Dermis blood vessel endothelial cell (primary cell): ENCODE measurements at places on chromosomes 5 and 9. TPM values are rescaled to one million over a fixed set of nuclear protein-coding genes. Genes with fewer than 3 reads are reported as not detected.
A peak's percentile ranks its signal among the peaks of the same experiment; 100 is the strongest.

DNA sequence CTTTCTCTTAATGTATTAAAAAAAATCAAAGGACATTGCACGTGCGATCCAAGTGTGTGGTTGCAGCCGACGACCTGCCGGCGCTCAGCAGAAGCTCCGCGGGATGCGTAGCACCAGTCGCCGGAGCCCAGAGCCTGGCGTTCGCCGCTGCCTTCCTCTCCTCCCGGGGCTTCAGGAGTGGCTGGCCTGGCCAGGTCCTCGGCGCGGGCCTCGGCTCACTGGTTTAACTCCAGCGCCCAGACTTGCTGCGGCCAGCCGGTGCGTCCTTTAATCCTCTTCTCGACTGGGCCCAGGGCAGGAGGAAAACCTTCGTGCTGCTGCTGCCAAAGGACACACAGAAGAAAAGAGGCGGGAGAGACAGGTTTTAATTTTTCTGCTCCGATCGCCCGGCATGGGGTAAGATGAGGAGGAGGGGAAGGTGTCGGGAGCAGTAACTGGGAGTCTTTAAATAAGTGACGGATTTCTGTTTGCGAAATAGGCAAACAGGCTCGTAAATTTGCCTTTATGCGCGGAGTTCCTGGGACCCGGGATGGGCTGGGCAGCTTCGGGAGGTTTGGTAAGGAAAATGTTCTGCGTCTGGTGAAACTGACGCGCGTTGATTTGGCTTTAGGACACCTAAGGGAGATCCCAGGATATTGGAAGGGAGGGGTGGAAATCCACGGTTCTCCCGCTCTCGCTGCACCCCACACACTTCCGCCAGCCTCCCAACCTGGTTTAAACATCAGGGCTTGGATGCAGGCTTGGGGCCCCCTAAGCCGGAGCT, 2.3 kb downstream of the HAND1 start:
- peak; percentile 28 for DNase-seq

DNA sequence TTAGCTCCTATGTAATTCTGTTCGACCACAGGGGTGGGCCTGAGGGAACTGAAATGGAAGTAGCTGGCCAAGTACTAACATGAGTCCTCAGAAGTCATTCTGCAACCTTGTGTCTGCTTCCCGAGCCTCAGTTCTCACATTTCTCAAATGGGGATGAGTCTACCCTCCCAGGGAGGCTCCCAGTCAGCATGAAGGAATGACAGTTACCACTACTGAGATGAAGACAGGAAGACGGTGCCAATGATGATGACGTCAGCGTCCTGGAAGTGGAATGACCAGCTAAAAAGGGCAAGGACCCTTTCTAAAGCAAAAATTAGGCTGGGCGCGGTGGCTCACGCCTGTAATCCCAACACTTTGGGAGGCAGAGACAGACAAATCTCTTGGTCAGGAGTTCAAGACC, 6.8 kb downstream of the PIP5KL1 start:
- no peak for DNase-seq

DNA sequence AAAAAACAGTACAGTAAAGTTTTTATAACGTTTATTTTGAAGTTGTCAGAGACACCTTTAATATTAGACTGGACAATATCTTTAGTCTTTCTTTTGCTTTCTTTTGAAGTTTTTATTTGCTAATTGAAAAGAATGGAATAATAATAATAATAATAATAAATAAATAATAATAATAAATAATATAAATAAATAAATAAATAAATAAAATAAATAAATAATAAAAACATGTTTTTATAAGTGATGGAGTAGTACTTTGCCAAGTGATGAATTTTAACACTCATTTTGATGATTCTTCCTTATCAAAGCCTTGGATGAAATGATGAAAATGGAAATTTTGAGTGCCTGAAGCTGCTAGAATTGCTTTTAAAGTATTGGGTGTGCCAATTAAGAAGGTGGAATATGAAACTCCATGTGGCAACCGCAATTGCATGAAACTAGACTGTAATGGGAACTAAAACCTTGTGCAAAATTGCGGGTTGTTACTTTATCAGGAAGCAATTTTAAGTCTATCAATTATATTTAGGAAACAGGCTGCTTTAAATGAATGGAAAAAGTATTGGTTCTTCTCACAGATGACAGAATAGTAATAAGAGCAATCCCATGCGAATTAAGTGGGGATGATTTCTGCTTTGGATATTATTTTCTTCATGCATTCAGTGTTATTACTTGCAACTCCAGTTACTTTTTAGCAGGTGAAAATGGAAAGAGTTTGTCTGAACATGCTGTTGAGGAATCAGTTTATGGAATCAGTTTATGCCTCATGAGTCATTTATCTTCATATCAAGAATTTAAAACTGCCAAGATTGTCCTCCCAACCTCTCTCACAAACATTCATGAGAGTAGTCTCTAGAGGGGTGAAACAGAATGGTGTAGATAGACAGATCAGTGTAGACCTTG, 4.6 kb downstream of the ANXA1 start:
- DNase-seq, result no peak

GRCh38 chr9:89864257-89864656, 259.4 kb downstream of the GADD45G start:
- DNase-seq, result no peak

DNA sequence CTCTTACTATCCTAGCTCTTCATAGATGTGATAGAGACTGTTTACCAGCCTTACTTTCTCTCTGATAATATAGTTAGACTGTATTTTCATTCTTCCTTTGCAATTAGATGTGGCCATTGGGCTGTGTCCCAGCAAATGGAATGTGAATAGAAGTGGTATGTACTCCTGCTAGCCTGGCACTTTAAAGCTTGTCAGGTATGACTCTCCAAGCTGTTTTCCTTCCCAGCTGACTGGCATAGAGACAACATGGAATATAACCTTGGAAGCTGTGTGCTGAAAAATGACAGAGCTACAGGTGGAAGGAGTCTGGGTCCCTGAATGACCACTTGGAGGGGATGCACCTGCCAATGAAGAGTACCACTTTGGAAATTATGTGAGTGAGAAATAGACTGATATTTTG, 116.2 kb downstream of the DIRAS2 start:
- DNase-seq, result no peak

DNA sequence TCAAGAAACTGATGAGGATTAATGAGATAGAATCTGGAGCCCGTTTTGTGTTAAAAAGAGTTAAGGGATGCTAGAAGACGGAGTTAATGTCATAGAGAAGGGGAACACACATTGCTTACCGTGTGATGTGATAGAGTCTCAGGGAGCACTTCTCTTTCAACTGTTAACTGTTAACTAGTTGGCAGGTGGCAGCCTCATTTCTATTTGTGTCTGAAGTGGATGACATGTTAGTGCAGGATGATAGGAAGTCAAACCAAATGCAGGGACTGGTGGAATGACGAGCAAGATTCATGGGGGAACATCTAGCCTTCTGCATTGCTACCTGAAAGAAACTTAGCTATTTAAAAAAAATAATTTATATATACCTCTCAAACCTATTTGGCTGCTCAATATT, 222.7 kb downstream of the MAST4 start:
- no peak for DNase-seq

- no peak for DNase-seq
Observed at GRCh38 chr9:114830546-114830945, 24.7 kb upstream of the TNFSF15 start.

DNA sequence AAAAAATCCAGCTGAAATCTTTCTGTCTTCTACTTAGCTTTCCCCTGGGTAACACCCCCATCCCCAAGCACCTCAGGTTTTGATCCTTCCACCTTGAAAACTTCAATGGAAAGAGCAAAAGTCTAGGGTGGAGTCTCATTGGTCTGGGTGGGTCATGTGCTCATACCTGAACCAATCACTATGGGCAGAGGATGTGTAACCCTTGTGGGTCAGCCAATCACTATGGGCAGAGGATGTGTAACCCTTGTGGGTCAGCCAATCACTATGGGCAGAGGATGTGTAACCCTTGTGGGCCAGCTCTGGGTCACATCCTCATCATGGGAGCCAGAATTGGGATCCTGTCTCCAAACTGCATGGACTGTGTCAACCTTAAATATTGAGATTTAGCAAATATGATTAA, 18.5 kb downstream of the NAIF1 start:
- DNase-seq, result no peak

GRCh38 chr5:64144425-64145215, 21.0 kb upstream of the RNF180 start:
- DNase-seq, result no peak

- DNase-seq, result peak; percentile 57
Observed at GRCh38 chr5:95060098-95060497, 224.8 kb downstream of the MCTP1 start.

- DNase-seq, result no peak
Observed at GRCh38 chr5:95148453-95148852, 136.4 kb downstream of the MCTP1 start.

- DNase-seq, result no peak
Observed at GRCh38 chr9:86918556-86918955, 28.8 kb downstream of the GAS1 start.

- no peak for DNase-seq
Observed at GRCh38 chr5:124576848-124577409, 169.5 kb downstream of the ZNF608 start.

GRCh38 chr5:35284364-35284763, 54.1 kb upstream of the PRLR start:
- DNase-seq, result no peak

DNA sequence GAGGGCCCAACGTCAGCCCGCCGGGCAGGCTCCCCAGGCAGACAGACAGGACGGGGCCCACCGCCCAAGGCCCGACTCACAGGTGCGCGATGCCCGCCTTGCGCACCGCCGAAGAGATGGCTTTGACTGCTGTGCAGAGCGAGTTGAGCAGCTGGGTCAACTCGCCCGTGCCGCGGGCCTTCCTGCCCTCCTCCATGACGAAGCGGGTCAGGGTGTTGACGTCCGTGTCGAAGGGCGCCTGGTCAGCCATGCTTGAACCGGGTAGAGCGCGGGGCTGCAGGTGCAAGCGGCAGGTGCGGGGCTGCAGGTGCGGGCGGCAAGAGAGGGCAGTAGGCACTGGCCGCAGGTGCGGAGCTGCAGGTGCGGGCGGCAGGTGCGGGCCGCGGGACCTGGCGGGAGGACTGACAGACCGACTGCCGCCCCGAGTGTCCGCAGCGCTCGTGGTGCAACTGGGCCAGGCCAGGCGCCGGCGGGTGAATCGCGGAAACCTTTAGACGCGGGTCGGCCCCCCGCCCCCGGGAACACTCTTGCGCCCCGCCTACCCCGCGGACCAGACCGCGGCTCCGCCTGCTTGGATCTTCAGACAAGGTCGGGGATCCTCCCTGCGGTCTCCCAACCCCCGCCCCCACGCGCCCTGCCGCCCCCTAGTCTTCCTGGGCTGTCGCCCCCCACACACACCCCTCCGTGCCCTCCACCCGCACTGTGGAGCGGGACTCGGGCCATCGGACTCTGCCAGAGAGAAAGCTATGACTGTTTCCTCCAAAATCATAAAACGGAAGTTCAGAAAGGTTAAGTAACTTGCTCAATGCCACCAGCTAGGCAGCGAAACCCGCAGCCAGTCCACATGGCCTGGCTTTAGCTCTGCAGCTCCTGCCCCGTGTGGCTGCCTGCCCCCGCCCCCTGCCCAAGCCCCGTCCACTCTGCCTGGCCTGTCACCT, at the start of gene FBP1:
FBP1 (minus strand) TSS at position 458 of the 938 bp plus-strand sequence; CDS start at position 250, 208 bp downstream.
- peak; percentile 36 for DNase-seq

- DNase-seq, result peak; percentile 30
Observed at GRCh38 chr9:129399634-129399990, 221.3 kb downstream of the C9orf50 start.

- DNase-seq, result peak; percentile 36
Observed at GRCh38 chr9:124180557-124180956, 77.2 kb upstream of the NEK6 start.

DNA sequence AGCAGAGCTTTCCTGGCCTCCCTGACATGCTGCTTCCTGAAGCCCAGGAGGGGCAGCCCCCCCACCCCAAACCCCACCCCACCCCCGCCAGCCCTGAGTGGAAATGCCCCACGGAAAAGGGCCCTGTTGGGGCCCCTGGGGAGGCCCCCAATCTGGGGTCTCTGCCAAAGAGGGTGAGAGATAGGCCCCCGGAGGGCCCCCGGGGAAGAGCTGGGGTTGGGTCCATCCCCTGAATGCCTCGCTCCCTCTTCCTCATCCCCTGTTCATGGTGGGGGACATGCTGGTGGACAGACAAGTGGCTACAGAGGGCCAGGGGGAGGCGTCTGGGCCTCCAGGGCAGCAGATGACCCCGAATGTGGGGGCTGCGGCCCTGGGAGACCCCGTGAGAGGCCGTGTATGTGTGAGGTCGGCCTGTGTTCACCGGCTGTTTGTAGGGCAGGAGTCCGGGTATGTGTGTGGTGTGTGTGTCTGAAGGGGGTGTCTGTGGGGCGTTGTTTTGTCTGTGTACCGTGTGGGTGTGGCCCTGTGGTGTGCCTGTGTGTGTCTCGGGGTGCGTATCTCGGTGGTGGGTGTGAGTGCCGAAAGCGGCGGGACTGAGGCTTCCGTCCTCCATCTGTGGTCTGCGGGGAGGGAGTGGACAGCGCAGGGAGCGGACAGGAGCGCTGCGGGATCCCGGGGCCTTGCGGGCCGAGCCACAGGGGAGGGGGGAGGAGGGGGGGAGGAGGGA, 11.3 kb downstream of the C9orf50 start:
- peak; percentile 28 for DNase-seq

- no peak for DNase-seq
Observed at GRCh38 chr5:143251190-143251589, 152.3 kb downstream of the NR3C1 start.

GRCh38 chr5:8954801-8955200, 591.1 kb downstream of the SEMA5A start:
- no peak for DNase-seq

DNA sequence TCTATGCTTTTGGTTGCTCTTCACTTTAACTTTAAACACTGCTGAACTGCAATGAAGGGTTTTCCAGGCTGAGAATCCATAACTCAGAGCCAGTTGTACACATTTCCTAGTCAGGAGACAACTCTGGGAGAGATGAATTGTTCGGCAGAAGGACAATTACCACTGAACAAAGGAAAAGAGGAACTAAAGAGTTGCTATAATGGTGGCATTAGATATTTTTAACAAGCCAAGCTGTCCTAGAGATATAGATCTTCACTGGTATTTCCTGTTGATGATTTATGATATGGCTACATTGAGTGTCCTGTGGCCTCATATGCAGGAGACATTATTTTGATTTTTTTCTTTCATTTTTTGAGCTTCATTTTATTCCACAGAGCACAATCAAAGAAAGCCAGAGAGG, 219.1 kb upstream of the PCSK5 start:
- no peak for DNase-seq

- peak; percentile 6 for DNase-seq
Observed at GRCh38 chr5:159849437-159850083, 66.7 kb upstream of the ADRA1B start.

The LCN10 gene
- 0.05 TPM in 1 of 2 replicates, not detected in the other for total RNA-seq

The SAXO1 gene
- not detected in 2 replicates for total RNA-seq

The ALDH1A1 gene
- 1,650 and 2,914 TPM in 2 replicates for total RNA-seq

The IL11RA gene
- total RNA-seq, result 7.0 and 10.4 TPM in 2 replicates

The TEK gene
- 119 and 159 TPM in 2 replicates for total RNA-seq

The POLE3 gene
- 57.2 and 61.5 TPM in 2 replicates for total RNA-seq

The COQ4 gene
- 29.2 and 35.6 TPM in 2 replicates for total RNA-seq

The OR1J2 gene
- not detected in 2 replicates for total RNA-seq

The WNK2 gene
- total RNA-seq, result not detected in 2 replicates

The OR2V1 gene
- total RNA-seq, result not detected in 2 replicates

The GPX3 gene
- total RNA-seq, result 16.8 and 22.8 TPM in 2 replicates

The DMRTA1 gene
- under 0.01 and 0.05 TPM in 2 replicates for total RNA-seq

The KCNV2 gene
- total RNA-seq, result not detected in 2 replicates

The FER gene
- total RNA-seq, result 29.1 and 32.5 TPM in 2 replicates

The MAST4 gene
- 37.8 and 38.3 TPM in 2 replicates for total RNA-seq

The RPL12 gene
- total RNA-seq, result 969 and 1,693 TPM in 2 replicates

The FOXD4 gene
- 0.05 and 0.17 TPM in 2 replicates for total RNA-seq

The MAMDC2 gene
- 2.9 and 6.7 TPM in 2 replicates for total RNA-seq

The QRFP gene
- total RNA-seq, result not detected in 2 replicates

The RECK gene
- 22.0 and 37.5 TPM in 2 replicates for total RNA-seq

The MAT2B gene
- total RNA-seq, result 89.9 and 107 TPM in 2 replicates
